ENCODE measurements at places on chromosomes 7 and 10. TPM values are rescaled to one million over a fixed set of nuclear protein-coding genes. Genes with fewer than 3 reads are reported as not detected.

Gene CXCL12
- total RNA-seq, result 0.31 TPM

Gene ACTL6B
- total RNA-seq, result not detected

Gene IGFBP1
- 60.6 TPM for total RNA-seq

Gene CNPY1
- total RNA-seq, result not detected

Gene LRIT1
- total RNA-seq, result not detected

Gene TBATA
- not detected for total RNA-seq

Gene ZNF804B
- not detected for total RNA-seq

Gene MET
- total RNA-seq, result 84.4 TPM

Gene CNNM2
- 5.6 TPM for total RNA-seq

Gene SLC18A3
- total RNA-seq, result not detected

Gene SLC26A5
- not detected for total RNA-seq

Gene ASB10
- not detected for total RNA-seq

Gene NXPH1
- total RNA-seq, result not detected

Gene HOXA6
- 1.6 TPM for total RNA-seq

Gene GPR26
- total RNA-seq, result not detected

Gene MYOZ1
- not detected for total RNA-seq

Gene STEAP1B
- total RNA-seq, result 0.20 TPM

Gene CRHR2
- 0.05 TPM for total RNA-seq

Gene FLNC
- 5.7 TPM for total RNA-seq

Gene MOGAT3
- not detected for total RNA-seq

Gene HIPK2
- total RNA-seq, result 27.4 TPM

Gene GDF2
- not detected for total RNA-seq

Gene LFNG
- 9.1 TPM for total RNA-seq

Gene KLF14
- 0.08 TPM for total RNA-seq

Gene CAMK2G
- total RNA-seq, result 20.8 TPM

Gene ELFN1
- total RNA-seq, result 0.23 TPM

Gene TUBAL3
- 0.34 TPM for total RNA-seq

Gene GDF10
- total RNA-seq, result not detected

Gene VWC2
- total RNA-seq, result not detected

Gene OGDHL
- total RNA-seq, result 0.40 TPM

Gene FAM13C
- 0.08 TPM for total RNA-seq

Gene MMP21
- total RNA-seq, result not detected

Gene DRGX
- total RNA-seq, result not detected

Gene RET
- 0.52 TPM for total RNA-seq

Gene CASTOR2
- total RNA-seq, result 3.9 TPM

Gene CPVL
- total RNA-seq, result 0.29 TPM

Gene OR2A5
- not detected for total RNA-seq

Gene SMURF1
- total RNA-seq, result 25.4 TPM

Gene HOXA11
- 0.75 TPM for total RNA-seq

Gene FRA10AC1
- total RNA-seq, result 5.3 TPM

Gene GNAT3
- total RNA-seq, result not detected

Gene KIAA1549
- 6.7 TPM for total RNA-seq

Gene FGFR2
- total RNA-seq, result 0.44 TPM

Gene LUC7L2
- total RNA-seq, result 37.5 TPM

Gene ZC3HAV1L
- total RNA-seq, result 4.8 TPM
